ENCODE measurements at places on chromosomes 5 and 9. TPM values are rescaled to one million over a fixed set of nuclear protein-coding genes. Genes with fewer than 3 reads are reported as not detected.

Gene TSSK1B
- total RNA-seq = not detected

Gene NSUN2
- total RNA-seq = 130 TPM

Gene ZFP37
- total RNA-seq = 1.4 TPM

Gene C5orf52
- not detected for total RNA-seq

Gene CDC20B
- 0.08 TPM for total RNA-seq

Gene DMXL1
- total RNA-seq = 21.9 TPM

Gene HTR1A
- not detected for total RNA-seq

Gene PHAX
- total RNA-seq = 57.6 TPM

Gene SHOC1
- not detected for total RNA-seq

Gene ADAMTS12
- total RNA-seq = not detected

Gene DDX4
- total RNA-seq = not detected
